Fibroblast of gingiva (primary cell): ENCODE measurements at places on chromosomes 11 and 22.

DNA sequence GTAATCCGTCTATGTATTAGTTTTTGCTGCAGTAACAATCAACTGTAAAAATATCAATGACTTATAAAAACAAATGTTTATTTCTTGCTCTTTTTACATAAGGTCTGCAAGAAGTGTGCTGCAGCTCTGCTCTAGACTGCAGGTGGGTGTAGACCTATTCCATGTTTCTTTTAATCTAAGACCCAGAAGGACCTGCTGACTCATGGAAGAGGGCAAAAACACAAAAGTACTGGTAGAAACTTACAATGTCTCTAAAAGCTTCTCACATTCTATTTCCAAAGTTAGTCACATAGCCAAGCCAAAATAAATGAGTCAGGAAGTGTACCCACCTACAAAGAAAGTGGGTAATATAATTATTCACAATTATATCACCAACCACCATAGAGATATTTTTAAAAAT, 435.9 kb upstream of the FAT3 start:
- DNase-seq = no peak

DNA sequence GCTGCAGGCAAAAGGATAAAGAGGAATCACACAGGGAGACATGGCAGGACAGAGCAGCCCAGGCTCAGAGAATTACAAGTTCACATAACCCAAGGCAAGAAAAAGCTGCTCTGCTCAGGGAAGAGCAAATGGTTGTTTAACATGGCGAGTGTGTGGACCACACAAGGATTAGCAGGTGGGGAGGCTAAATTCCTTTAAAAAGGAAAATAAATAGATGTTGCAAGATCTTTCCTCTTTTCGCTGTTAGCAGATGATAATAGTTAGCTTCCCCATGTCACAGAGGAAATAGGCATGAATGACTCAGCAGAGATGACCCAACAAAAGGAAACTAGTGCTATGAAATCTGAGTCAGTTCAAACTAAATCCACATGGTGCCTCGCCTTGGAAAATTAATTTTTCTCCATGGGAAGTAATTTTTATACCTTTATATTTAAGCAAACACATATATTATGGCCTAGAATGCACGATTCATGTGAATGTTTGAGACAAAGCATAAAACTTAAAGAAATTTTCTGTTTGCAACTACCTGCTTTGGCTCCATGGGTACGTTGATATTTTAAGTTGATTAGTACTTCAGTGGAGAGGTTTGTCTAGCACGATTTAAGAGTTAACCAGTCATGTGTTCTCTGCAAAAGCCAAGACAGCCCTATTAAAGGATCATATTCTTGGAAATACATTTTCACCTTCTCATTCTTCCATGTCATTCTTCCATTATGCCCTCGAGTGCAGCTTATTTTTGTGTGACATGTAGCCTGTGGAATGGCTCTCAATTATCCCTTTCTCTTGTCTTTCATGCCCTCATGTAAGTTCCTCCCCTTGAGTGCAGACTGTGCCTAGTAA, 38.5 kb upstream of the FJX1 start:
- peak; percentile 95 for DNase-seq

DNA sequence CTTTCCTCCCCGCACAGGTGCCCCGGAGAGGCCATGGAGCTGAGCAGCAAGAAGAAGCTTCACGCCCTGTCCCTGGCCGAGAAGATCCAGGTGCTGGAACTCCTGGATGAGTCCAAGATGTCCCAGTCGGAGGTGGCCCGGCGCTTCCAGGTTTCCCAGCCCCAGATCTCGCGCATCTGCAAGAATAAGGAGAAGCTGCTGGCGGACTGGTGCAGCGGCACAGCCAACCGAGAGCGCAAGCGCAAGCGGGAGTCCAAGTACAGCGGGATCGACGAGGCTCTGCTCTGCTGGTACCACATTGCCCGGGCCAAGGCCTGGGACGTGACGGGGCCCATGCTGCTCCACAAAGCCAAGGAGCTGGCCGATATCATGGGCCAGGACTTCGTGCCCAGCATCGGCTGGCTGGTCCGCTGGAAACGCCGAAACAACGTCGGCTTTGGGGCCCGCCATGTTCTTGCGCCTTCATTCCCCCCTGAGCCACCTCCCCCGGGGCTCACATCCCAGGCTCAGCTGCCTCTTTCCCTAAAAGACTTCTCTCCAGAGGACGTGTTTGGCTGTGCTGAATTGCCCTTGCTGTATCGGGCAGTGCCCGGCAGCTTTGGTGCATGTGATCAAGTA, 1.3 kb downstream of the TIGD3 start:
- peak; percentile 40 for DNase-seq

DNA sequence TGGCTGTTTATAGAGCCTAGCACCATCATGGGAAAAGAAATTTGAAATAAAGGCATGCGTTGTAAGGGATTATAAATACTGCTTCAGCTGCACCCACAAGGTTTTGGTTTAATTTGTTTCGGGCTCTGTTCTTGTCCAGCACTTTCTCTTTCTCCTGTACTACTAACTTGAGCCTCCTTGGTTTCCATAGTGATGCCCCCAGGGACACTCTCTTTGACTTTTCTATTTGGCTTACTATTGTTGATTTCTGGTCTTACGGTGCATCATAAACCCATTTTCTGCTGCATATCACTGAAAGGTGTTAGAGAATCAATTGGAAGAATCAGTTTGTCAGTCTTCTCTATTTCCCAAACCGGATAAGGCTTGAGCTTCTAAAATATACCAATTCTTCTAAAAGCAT, 1674.3 kb upstream of the RAG2 start:
- no peak for DNase-seq

- no peak for DNase-seq
Observed at GRCh38 chr11:18490736-18491485, 35.3 kb downstream of the LDHAL6A start.

DNA sequence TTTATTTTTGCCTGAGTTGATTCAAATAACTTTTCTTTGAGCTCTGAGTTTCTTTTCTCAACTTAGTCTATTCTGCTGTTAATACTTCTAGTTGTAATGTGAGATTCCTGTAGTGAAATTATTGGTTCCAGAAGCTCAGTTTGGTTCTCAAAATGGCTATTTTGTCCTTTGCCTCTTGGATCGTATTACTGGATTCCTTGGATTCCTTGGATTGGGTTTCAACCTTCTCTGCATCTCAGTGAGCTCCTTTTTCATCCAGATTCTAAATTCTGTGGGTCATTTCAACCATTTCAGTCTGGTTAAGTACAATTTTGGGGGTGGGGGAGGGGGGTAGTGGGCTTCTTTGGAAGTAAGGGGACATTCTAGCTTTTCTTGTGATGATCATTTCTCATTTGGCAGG, 341.1 kb upstream of the CNTN5 start:
- no peak for DNase-seq

DNA sequence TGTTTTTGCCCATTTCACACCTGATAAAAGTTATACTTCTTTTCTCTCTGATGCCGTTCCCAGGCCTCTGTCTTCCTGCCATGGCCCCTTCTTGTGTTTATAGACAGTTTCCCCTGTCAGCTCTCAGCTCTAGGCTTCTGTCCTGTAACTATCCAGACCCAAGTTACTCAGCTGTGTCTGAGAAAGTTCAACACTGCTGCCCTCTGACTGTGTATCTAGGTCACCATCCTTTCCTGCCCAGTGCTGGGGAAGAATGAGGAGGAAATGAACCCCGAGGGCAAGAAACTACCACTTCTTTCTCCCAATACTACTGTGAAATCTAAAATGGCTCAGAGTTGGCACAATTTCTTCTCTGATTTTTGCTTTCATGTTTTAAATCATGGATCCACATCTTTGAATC, 29.6 kb downstream of the SNX19 start:
- DNase-seq = no peak

- DNase-seq = peak; percentile 38
Observed at GRCh38 chr11:57323167-57323854, 1.4 kb downstream of the TNKS1BP1 start.

DNA sequence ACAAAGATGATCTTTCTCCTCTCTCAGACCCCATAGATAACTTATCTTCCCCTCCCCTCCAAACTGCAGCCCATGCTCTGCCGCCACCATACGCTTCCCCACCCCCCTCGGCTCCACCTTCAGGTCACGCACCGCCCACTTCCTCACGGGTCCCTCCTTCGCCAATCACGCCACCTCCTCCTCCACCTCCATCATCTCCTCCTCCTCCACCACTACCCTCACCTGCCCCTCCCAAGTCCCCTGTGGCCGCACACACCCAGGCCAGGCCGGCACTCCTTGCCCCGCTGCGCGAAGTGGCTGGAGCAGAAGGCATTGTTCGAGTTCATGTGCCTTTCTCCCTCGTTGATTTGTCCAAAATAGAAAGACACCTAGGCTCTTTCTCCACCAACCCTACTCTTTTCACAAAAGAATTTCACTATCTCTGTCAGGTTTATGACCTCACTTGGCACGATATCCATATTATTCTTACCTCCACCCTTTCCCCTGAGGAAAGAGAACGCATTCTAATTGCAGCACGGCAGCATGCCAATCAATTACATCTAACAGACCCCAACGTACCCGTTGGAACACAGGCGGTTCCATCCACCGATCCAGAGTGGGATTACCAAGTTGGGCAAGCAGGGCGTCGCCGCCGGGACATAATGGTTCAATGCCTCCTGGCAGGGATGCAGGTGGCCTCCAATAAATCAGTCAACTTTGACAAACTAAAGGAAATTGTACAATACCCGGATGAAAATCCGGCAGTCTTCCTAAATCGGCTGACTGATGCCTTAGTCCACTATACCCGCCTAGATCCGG, 12.3 kb upstream of the OR56A3 start:
- DNase-seq = no peak

GRCh38 chr11:45844822-45845578, 2.3 kb upstream of the CRY2 start:
- DNase-seq = no peak

GRCh38 chr11:132314911-132315455, 944.6 kb downstream of the NTM start:
- no peak for DNase-seq

- peak; percentile 42 for DNase-seq
Observed at GRCh38 chr11:105862736-105863367, 159.2 kb downstream of the MSANTD4 start.

DNA sequence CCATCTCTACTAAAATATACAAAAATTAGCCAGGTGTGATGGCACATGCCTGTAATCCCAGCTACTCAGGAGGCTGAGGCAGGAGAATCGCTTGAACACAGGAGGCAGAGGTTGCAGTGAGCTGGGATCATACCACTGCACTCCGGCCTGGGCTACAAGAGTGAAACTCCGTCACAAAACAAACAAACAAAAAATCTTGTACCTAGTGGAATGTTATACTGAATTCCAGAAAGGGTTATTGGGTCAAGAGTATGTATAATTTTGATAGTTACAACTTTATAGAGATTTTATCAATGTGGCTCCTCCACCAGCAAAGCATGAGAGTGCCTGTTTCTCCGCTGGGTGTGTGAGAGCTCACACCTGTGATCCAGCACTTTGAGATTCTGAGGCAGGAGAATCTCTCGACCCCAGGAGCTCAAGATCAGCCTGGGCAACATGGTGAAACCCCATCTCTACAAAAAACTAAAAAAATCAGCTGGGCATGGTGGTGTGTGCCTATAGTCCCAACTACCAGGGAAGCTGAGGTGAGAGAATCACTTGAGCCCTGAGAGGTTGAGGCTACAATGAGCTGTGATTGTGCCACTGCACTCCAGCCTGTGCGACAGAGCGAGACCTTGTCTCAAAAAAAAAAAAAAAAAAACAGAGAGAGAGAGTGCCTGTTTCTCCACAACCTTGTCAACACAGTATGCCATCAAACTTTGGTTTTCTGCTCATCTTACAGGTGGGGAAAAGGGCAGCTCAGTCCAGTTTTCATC, 12.7 kb upstream of the FOLR1 start:
- no peak for DNase-seq

- peak; percentile 26 for DNase-seq
Observed at GRCh38 chr22:40436505-40437431, 66.4 kb downstream of the SGSM3 start.

- no peak for DNase-seq
Observed at GRCh38 chr11:104279587-104279986, 115.6 kb upstream of the PDGFD start.

GRCh38 chr11:113384551-113384950, 3.0 kb upstream of the ANKK1 start:
- DNase-seq = peak; percentile 54

DNA sequence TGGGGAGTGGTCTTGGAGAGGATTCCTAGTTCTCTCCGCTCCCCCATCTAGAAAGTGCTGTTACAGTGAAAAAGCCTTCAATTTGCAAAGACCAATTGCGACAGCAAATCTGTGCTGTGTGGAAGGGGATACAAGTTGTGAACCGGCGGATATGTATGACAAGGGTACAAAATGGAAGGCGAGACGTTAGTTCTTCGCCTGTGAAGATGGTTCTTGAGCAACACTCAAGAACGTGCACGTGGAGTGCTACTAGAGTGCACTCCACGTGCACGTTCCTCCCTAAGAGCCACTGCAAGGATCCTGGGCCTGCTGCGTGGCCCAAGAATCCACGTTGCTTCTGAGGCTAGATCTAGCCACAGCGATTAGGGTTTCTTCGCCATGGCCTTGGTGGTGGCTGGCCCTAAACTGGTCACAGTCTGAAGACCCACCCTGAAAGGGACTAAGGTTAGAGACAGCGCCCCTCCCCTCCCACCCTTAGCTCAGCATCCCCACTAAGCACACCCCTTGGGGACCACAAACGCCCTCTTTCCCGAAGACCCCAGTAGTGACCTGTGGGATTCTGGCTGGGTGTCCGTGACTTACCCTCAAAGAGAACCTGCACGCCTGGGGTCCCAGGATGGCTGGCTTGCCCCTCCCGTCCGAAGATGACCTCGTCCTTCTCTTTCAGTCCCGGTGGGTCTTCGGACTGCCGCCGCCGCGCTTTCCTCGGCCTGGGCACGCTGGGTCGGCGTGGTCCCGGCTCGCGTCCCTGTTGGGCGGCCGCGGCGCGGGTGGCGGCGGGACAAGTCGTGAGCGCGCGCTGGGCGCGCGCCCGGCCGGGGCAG, 519 bp upstream of the PDE3B start:
- DNase-seq = no peak

- DNase-seq = peak; percentile 42
Observed at GRCh38 chr11:100825626-100826025, 138.5 kb downstream of the ARHGAP42 start.

DNA sequence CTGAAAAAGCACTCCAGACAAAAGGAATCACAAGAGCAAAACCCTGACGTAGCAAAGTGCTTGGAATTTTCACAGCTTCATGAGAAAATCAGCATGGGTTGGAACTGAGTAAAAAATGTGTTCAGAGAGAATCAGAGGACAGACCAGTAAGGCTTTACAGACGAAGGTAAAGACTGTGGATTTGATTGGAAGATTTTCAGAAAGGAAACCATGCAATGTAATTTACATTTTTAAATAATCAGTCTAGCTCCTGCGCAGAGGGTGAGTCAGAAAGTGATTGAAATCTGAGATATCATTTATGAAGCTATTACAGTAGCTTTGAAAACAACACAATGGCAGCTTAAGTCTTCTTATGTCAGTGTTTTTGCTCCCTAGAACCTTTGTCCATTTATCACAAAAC, 1122.3 kb downstream of the LRRC4C start:
- no peak for DNase-seq

GRCh38 chr11:123570939-123571580, 83.4 kb downstream of the SCN3B start:
- no peak for DNase-seq

- no peak for DNase-seq
Observed at GRCh38 chr11:94030059-94030458, 8.9 kb downstream of the HEPHL1 start.
